ENCODE measurements at places on chromosomes 1 and 21.

- no peak for DNase-seq
These were observed 7.7 kb downstream of the SLFNL1 start for GRCh38 chr1:41013796-41014195.

- no peak for DNase-seq
These were observed 51.2 kb downstream of the RNF2 start for GRCh38 chr1:185096531-185096930.

DNA sequence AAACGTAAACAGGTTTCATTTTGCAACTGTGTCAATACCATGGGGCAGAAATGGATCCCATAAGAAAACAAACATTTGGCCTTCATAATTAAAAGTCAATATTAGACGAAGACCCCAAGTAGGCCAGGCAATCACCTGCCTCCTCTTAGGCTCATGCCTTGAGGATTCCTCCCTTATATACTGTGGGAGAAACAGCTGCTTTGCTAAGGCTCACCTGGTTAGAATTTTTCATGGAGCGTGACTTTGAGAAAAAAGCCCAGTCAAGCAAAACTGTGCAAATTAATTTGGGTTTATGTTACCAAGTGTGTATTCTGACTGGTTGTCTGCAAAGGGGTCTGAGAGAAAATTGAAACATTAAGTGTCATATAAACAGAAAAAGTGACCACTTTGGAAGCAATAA is 605.3 kb upstream of the USP24 start:
- no peak for DNase-seq

DNA sequence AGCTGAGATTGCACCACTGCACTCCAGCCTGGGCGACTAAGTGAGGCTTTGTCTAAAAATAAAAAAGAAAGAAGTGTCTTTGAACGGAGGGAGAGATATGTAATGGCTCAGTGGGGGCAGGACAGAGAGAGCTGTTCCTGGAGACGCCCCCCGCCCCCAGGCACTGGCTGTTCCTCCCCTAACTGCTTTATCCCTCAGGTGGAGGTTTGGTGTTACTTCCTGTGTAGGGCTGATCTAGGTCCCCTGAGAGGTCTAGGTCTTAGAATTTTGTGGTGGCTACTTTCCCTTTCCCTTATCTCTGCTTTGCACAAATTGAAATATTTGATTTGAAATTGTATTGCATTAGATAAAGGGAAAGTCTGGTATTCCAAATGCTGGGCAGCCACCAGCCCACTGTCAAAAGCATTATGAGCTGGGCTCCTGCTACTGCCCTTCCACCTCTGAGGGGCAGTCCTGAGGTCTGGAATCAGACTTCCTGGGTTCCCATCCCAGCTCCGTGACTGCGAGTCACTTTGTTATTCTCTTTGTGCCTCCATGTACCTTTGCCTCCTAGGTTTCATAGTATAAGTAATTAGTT is 134.8 kb upstream of the KIF26B start:
- no peak for DNase-seq

DNA sequence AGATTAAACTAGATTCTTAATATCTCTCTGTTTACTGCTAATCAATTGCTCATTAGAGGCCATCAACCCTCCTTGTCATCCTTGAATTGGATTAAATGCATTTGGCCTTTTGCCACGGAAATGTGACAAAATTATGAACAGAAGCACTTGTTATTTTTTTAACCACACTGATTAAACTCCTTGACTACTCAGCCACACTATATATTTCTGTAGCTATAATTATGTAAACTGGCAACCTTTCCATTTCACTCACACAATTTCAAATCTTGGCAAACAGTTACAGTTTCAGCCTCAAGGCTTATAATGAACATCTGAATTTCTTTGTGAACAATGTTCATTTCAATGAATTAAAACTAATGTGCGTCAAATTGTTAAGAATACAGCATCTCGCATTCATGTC is 10.1 kb downstream of the ADAMTS5 start:
- no peak for DNase-seq

DNA sequence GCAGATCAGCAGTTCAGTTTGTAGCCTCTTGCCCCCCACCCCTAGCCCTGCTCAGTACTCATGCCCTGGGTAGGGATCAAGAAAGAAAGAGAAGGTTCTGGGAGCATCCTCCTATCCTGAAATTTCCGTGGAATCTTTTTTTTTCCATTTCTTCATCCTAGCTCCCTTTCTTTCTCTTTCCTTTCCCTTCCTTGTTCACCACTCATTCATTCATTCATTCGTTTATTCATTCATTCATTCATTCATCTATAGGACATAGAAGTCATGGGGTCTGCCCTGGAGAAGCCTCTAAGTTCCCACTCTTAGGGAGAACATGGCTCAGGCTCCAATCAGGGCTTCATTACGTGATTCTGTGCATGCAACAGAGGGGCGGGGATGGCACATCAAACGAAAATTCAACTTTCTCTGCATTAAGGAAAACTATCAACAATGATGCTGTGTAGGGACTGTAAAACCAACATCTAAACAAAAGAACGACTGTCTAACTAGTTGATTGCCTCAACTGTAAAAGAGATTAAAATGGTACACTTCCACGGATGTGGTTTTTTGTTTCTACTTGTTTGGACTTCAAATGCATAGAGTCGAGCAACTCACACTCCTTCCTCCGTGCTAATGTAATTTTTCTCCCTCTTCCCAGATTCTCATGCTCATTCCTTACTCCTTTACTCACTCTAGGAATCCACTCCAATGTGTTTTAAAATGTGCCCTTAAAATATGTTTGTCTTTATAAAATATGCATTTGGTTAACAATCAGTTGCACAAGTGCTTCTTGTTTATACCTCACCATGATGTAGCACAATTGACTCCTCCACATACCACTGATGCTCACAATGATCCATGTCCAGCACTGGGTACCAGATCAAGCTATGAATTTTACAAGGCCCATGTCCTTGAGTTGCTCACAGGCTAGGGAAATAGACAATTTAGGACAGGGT is 101.2 kb upstream of the SLC2A1 start:
- DNase-seq, result no peak

DNA sequence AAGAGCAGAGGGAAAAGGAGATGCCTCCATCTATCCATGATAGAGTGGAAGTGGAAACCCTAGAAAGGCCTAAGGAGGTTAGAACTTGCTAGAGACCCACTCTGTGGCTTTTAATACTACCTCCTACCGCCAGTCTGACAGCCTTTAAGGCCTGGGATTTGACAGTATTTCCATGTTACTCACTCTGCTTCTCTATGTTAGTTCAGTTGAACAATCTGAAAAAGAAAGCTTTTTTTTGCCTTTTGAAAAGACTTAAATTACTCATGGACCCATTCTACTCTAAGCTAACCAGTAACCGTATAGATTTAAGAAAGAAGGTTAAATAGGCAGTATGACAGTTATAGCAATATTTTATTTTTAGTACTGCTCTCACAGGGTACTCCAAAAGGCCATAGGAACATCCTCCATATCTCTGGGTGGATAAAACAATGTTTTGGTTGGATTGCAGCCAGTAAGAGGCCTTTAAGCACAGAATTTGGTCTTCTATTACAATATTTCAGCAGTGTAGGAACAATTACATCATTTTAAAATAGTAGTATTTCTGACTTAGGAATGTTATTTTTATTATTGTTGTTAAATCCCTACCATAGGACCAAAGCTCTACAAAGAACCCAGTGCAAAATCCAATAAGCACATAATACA is 15.9 kb upstream of the GPR25 start:
- no peak for DNase-seq

GRCh38 chr21:32325706-32326105 is 27.1 kb downstream of the MRAP start:
- no peak for DNase-seq

DNA sequence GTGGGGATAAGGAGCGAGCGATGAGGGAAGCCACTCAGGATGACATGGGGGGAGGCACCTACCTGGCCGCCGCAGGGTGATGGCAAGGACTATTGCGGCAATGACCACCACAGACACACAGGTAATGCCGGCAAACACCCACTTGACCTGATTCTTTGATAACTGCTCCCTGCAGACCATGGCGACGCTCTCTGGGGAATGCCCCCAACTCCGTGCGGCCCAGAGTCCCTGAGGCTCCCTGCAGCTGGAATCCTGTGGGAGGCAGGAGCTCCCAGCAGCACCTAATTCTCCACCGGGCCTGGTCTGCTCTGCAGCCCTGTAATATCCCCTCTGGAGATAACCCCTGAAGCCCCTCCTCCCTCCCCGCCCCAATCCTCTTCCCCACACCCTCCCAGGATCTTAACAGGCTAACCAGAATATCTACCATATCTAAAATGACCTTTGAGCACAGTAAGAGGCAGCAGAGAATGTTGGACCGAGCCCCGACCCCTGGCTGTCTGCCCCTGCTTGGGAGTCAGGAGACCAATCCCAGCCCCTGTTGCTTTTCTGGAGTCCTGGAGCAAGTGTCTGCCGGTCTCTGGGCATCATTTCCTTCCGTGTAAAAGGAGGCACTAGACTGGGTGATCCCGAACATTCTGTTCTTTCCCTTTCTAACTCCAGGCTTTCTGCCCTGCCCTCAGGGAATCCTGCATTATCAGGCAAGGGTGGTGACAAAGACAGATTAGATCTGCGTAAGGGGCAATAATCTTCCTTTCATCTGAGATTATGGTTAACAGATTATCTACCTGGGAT is at the start of gene FAM151A:
TSS of gene FAM151A (minus strand) at position 310 of the 792 bp plus-strand sequence. CDS start at position 180, 130 bp downstream.
- DNase-seq, result no peak

- DNase-seq, result no peak
These were observed 8.8 kb upstream of the RNPC3 start for GRCh38 chr1:103516693-103517092.

- no peak for DNase-seq
These were observed 172.0 kb downstream of the LRRC40 start for GRCh38 chr1:70033266-70033873.

- no peak for DNase-seq
These were observed 32.7 kb upstream of the CD2 start for GRCh38 chr1:116721451-116722007.

GRCh38 chr1:84505493-84506001 is 639 bp upstream of the SPATA1 start:
- no peak for DNase-seq

- no peak for DNase-seq
These were observed 86.2 kb upstream of the ARHGAP29 start for GRCh38 chr1:94323311-94324177.

GRCh38 chr1:239722035-239722434 is 335.7 kb downstream of the CHRM3 start:
- DNase-seq, result no peak

DNA sequence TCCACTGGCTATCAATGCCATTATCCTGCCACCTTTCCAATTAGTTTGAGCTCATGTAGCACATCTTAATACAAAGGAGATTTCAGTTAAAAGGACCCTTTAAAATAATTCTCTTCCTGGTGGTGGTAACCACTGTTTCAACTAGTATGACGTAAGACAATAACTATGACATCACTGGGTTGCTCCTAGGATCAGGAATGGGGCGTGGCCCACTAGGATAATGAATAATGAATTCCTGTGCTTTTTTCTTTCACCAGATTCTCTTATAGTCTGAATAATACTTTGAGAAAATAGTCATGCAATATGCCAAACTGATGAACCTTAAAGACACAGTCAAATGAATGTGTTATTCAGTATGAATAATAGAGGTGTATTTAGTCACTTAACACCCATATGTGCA is 10.6 kb upstream of the KIFAP3 start:
- no peak for DNase-seq

DNA sequence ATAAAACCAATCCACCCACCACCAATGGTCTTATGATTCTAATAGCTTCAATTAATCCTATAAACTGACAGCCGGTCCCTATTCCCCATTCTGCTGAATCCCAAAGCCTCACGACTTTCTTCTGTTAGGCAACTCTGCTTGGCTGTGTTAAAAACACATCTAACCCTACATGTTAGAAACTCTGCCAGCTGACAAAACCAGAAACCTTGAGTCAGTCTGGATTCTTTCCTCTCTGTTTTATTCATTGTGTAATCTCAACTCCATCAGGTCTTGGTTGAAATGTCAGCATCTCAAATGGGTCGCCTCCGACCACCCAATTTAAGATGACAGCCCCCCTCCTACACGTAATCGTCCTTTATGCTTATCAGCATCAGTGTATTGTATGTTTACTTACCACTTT is 312.1 kb downstream of the DISC1 start:
- no peak for DNase-seq

DNA sequence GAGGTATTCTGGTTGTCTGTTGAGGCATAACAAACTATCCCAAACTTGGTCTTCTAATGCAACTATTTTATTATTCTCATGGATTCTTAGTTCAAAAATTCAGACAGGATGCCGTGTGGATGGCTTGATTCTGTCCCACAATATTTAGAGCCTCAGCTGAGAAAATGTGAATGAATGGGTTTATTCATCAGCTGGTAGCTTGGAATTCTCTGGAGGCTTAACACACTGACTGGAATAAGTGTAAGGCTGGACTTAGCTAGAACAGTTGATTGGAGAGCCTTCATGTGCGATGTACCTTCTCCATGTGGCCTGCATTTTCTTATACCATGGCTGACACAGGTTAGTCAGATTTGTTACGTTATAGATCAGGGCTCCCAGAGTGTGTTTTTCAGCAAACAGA is 30.8 kb downstream of the TNNI3K start:
- no peak for DNase-seq

DNA sequence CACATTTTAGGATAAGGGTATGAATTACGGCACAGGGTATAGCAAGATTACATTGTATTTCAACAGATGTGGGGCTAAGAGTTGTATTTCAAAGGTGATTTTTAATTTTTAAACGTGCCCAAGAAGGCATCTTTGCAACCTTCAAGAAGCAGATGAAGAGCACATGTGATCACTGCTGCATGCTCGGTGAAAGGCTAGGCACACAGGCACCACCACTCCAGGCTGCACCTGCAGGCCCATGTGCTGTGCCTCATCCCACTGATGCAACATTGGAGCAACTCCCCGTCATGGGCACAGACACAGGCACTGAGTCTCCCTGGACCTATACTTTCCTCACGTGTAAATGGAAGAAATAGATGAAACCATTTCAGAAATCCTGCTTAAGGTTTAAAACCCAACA is 23.5 kb downstream of the UBE2G2 start:
- DNase-seq, result no peak

GRCh38 chr1:240612811-240613210 is 856 bp upstream of the GREM2 start:
- no peak for DNase-seq

- no peak for DNase-seq
These were observed 585.8 kb upstream of the ZRANB2 start for GRCh38 chr1:71666609-71667008.

- no peak for DNase-seq
These were observed 67.6 kb upstream of the SLC22A15 start for GRCh38 chr1:115908565-115909274.

GRCh38 chr1:225735252-225736149 is 42.1 kb upstream of the SRP9 start:
- peak; percentile 43 for DNase-seq

DNA sequence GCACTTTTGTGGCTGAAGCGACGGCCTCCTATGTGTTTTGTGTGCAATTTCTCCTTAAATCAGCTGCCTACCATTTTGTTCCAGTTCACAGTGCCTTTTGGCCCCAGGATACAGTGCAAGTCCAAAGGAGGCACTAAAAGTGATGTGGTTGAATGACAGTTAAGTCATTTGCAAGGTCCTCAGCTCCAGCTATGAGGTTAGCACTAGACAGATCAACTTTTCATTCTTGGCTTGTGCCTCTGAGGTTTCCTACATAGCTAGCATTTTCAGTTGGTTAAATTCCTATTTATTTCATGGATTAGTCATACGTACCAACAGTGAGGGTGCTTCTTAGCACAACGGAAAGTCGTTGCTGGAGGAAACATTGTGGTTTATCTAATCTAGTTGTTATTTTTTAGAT is 59.3 kb upstream of the NTPCR start:
- DNase-seq, result no peak

GRCh38 chr1:212703991-212704564 is 4.4 kb upstream of the BATF3 start:
- no peak for DNase-seq

- DNase-seq, result no peak
These were observed 24.1 kb downstream of the PTGER3 start for GRCh38 chr1:71023515-71023914.

All from HFF-Myc (cell line).